ENCODE measurements at places on chromosomes 3 and 15.

- no peak for DNase-seq
Observed at GRCh38 chr3:103440539-103441203, 1005.9 kb downstream of the ZPLD1 start.

GRCh38 chr3:100426067-100426682 is 24.8 kb downstream of the LNP1 start:
- no peak for DNase-seq

GRCh38 chr15:32698773-32699390 is 18.9 kb upstream of the GREM1 start:
- no peak for DNase-seq

DNA sequence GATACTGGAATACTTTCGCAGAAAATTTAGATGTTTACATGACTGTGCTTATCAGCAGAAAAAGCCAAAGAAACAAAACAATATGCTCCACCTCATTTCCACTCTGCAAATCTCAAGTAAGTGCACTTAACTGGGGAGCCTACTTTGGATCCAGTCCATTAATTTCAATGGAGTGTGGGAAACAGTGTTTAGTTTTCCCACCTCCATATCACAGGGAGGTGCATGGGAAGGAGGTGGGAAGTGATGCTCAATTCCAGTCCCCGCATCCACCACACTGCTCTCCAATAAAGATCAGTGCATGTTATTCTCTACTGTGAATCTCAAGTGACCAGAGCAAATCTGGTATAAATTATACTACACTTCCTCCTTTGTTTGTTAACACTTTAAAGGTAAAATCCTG is 2.9 kb downstream of the NEDD4 start:
- DNase-seq: no peak

GRCh38 chr3:99586701-99587100 is 51.7 kb upstream of the COL8A1 start:
- no peak for DNase-seq
